T1000 (cell line): ENCODE measurements at places on chromosomes 7 and 10.

DNA sequence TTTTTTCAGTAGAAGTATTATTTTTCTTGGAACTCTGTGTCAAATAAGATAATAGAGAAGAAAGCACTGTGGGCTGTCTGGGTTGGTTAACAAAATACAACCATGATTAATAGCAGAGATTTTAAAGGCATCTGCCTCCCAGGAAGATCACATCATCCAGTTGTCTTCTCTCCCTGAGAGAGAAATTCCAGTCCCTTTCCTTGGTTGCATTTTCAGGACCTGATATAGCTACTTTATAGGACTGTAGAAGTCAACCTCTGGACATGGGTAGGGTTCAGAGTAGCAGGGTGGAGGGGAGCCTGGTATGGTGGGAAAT lies 309.9 kb upstream of the IGFBP3 start:
- no peak for DNase-seq

GRCh38 chr7:94303695-94304094 lies 91.0 kb upstream of the COL1A2 start:
- DNase-seq, result no peak

DNA sequence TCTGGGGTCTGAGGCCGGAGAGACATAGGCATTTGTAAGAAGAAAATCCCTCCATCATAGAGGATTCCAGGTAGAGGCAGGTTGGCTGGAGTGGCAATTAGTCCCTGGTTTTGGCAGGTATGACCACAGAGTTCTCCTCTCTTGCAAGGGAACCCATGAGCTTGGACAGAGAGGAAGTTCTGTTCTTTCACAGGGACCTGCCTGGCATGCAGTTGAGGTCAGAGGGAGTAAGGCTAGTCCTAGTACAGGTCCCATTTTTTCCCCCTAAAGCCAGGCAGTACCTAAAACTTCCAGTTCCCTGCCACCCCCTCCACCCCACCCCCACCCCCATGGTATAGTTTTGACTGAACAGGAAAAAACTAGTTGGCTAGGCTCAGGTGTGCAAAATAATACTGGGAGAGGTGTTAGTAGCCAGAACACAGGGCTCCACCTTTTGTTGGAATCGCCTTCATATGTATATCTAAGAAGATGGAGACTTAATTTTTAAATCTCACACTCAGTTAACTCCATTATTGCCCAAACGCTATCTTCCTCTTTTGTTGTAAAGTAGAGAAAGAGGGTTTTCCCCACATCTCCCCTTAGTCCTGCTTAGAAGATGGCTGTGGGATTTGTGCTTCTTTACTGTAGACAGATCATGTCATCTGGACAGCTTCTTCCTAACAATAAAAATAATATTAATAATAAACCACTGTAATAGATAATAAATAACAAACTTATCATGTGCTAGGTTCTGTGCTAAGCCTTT lies 188.1 kb downstream of the TCF7L2 start:
- no peak for DNase-seq

- no peak for DNase-seq
Observed at GRCh38 chr7:111518264-111518663, 44.0 kb downstream of the IMMP2L start.

DNA sequence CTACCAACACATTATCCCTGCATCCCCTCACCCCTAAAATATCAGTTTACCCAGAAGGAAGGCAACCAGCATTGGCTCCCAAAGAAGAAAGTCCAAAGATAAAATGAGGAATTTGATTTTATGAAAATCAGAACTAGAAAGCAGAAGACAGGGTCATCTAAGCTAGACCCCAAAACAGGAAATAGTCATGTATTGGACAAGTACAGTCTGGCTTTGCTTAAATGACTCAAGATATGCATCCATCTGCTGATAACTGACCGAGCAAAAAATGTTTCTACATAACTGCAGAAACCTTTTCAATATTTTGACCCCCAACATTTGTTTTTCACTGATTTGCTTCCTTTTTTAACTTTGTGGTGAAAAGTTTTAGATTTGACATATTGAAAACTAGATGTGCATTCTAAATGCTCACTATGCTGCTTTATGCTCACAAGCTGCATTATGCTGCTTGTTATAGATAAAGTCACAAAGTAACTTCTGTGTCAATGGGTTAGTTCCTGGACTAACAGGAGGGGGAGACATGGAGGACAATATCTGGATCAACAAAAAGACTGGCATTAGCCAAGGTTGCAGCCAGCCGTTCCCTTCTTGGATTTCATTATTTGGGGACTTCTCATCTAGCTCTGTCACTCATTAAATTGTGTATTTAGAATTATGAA lies 227.0 kb downstream of the INHBA start:
- no peak for DNase-seq

DNA sequence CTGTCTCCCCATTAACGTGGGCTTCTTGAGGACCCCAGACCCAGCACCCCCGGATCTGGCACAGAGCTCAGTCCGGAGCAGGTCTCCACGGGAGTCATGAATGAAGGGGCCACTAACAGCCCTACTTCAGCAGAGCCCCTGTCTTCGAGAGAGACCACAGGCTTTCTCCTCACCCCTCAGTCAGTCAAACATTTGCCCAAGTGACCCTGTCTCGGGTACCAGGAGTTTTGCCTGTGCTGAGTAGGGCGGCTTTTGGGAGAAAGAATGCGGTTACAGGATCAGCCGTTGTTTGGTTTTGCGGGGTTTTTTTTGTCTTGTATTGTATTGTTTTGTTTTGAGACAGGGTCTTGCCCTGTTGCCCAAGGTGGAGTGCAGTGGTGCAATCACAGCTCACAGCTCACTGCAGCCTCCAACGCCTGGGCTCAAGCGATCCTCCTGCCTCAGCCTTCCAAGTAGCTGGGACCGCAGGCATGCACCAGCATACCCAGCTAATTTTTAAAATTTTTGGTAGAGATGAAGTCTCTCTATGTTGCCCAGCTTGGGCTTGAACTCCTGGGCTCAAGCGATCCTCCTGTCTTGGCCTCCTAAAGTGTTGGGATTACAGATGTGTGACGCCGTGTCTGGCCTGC lies 16.5 kb downstream of the ADAP1 start:
- DNase-seq, result no peak

DNA sequence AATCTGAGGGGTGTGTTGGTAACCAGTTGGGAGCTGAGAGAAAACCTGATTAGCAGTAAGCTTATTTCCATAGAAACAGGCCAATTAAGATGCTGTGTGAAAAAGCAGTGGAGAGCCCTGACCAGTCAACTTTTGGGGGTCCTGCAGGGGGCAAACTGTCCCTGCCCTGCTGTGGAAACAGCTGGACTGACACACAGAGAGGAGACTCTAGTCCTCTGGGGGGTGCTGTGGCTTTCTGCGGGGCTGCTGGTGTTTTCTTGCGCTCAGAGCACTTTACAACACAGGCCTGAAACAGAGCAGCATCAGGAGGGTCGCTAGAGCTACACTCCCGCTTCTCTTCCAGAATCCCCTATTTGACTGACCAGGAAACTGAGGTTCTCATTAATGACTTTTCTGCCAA lies 546.9 kb upstream of the GALNT17 start:
- no peak for DNase-seq
